Aorta (tissue), 5 donors: ENCODE measurements at places on chromosomes 16 and 17. TPM values are rescaled to one million over a fixed set of nuclear protein-coding genes. Genes with fewer than 3 reads are reported as not detected.

- H3K36me3 ChIP-seq, result no peaks in the 10 kb centered on the region
- H3K27ac ChIP-seq, result no peak overlapping the region
- no peak for DNase-seq
- no peak overlapping the region for H3K4me3 ChIP-seq
- H3K27me3 ChIP-seq, result no peaks in the 10 kb centered on the region
- H3K4me1 ChIP-seq, result no peaks in the 10 kb centered on the region
Measured at GRCh38 chr17:45224671-45225050, 3.0 kb downstream of the FMNL1 start.

- no peak for DNase-seq
- no peaks in the 10 kb centered on the region for H3K4me1 ChIP-seq
- no peaks in the 10 kb centered on the region for H3K27me3 ChIP-seq
- H3K36me3 ChIP-seq, result no peaks in the 10 kb centered on the region
Measured at GRCh38 chr17:81069135-81069645, 34.2 kb downstream of the BAIAP2 start.

DNA sequence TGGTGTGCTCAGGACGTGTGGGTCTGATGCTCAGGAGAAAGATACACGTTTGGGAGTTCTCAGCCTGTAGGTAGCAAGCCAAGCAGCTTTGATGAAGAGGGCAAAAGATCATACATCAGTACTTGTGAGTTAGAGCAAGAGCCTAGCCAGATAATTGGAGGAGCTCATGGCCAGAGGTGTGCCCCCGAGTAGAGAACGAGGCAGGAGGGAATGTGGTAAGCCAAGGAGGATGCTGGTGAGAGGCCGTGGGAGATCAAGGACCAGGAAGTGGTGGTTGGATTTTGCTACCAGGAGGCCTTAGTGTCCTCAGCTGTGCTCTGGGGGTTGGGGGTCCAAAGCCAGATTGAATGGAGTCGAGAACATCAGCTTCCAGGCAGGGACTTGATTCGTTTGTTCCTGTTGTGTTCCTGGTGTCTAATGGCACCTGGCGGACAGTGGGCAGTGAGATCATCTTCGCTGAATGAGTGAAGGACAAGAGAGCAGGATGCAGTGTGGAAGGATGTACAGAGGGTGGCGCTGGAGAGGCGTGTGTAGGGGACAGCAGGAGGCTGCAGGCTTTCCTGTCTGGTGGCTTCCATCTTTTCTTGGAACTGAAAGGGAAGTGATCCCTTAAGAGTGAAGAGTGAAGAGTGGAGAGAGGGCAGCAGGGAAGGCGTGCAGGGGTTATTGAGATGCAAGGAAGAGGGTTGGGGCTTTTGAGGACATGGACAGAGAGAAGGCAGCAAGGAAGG lies 11.6 kb downstream of the FBXL19 start:
- no peaks in the 10 kb centered on the region for H3K27me3 ChIP-seq
- H3K27ac ChIP-seq, result no peak overlapping the region
- no peaks in the 10 kb centered on the region for H3K4me1 ChIP-seq

- H3K4me1 ChIP-seq, result no peaks in the 10 kb centered on the region
- no peaks in the 10 kb centered on the region for H3K36me3 ChIP-seq
- H3K4me3 ChIP-seq, result no peak overlapping the region
- H3K27me3 ChIP-seq, result no peaks in the 10 kb centered on the region
- no peak for DNase-seq
- peak overlapping the region; percentile 68 for H3K27ac ChIP-seq
Measured at GRCh38 chr16:3948378-3948995, 68.0 kb upstream of the CREBBP start.

GRCh38 chr17:36089339-36089865 lies 541 bp downstream of the CCL3 start:
- H3K4me3 ChIP-seq, result no peak overlapping the region
- no peak overlapping the region for H3K27ac ChIP-seq
- no peaks in the 10 kb centered on the region for H3K4me1 ChIP-seq
- no peaks in the 10 kb centered on the region for H3K36me3 ChIP-seq

- DNase-seq, result peak; percentile 91
- peaks cover 5% of the 10 kb centered on the region for H3K4me1 ChIP-seq
- H3K36me3 ChIP-seq, result no peaks in the 10 kb centered on the region
- H3K27me3 ChIP-seq, result no peaks in the 10 kb centered on the region
- H3K4me3 ChIP-seq, result no peak overlapping the region
Measured at GRCh38 chr17:73291260-73291801, 20.5 kb downstream of the CDC42EP4 start.

Gene DOC2A
- 0.08 TPM for polyA plus RNA-seq

- no peaks in the 10 kb centered on the region for H3K4me1 ChIP-seq
- H3K4me3 ChIP-seq, result no peak overlapping the region
- H3K36me3 ChIP-seq, result no peaks in the 10 kb centered on the region
- H3K27me3 ChIP-seq, result no peaks in the 10 kb centered on the region
- peak; percentile 92 for DNase-seq
Measured at GRCh38 chr17:8187517-8188262, 2.3 kb downstream of the BORCS6 start.

Gene ENKD1
- polyA plus RNA-seq, result 73.8 TPM

GRCh38 chr17:8960325-8961140 lies 5.0 kb downstream of the PIK3R5 start:
- no peaks in the 10 kb centered on the region for H3K27me3 ChIP-seq
- DNase-seq, result no peak
- no peak overlapping the region for H3K27ac ChIP-seq
- H3K4me3 ChIP-seq, result no peak overlapping the region
- H3K4me1 ChIP-seq, result no peaks in the 10 kb centered on the region
